ENCODE measurements at places on chromosomes 4 and X.

DNA sequence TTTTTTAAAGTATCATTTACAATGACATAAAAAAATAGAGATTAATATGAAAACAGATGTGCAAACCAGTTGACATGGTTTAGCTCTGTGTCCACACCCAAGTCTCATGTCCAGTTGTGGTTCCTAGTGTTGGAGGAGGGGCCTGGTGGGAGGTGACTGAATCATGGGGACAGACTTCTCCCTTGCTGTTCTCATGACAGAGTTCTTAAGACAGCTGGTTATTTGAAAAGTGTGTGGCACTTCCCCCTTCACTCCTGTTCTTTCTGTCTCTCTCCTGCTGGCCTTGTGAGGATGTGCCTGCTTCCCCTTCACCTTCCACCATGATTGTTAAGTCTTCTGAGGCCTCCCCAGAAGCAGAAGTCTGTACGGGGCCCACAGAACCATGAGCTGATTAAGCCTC lies 23.8 kb downstream of the CNOT6L start:
- DNase-seq: no peak
- H3K4me3 ChIP-seq: no peak overlapping the region
- H3K4me1 ChIP-seq: no peaks in the 10 kb centered on the region
- H3K36me3 ChIP-seq: no peaks in the 10 kb centered on the region
- H3K27me3 ChIP-seq: no peaks in the 10 kb centered on the region

- H3K27me3 ChIP-seq: no peaks in the 10 kb centered on the region
- H3K36me3 ChIP-seq: peaks cover 7% of the 10 kb centered on the region
- DNase-seq: no peak
These were observed 944.7 kb upstream of the NDST4 start for GRCh38 chr4:116058129-116058528.

GRCh38 chr4:18075823-18076433 lies 54.4 kb upstream of the LCORL start:
- peak; percentile 53 for DNase-seq
- no peaks in the 10 kb centered on the region for H3K27me3 ChIP-seq
- H3K36me3 ChIP-seq: no peaks in the 10 kb centered on the region
- H3K4me3 ChIP-seq: no peak overlapping the region
- H3K4me1 ChIP-seq: no peaks in the 10 kb centered on the region

DNA sequence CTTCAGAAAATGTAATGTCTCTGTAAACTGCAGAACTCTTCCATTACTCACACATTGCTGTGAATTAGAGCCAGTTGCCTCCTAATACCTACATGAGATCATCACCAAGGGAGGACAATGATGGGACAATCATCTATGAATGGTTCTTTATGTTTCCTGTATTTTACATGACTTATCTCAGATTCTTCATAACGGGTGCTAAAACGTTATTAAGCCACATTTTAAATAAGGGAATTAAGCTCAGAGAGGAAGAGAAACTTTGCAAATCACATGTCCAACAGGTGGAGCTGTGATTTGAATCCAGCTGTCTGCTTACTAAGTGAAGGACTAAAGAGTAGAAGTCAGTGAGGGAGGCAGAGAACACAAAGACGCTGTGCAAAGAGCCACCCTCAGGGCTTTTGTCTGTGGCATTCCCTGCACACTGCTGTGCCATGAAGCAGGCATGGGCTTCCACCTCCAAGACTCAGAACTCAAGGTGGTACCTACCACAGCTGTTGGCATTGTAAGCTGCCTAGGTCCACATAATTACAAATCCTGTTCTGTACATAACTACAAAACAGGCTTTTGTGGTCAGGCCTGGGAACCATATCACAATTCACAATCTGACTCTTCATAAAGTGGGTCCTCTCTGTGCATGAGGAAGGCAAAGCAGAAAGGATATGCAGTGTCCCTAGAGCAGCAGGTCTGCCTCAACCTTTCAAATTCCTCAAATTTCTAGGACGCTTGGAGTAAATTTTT lies 12.8 kb downstream of the TBC1D9 start:
- H3K4me1 ChIP-seq: peaks cover 14% of the 10 kb centered on the region
- peak; percentile 70 for DNase-seq
- no peaks in the 10 kb centered on the region for H3K36me3 ChIP-seq
- H3K27me3 ChIP-seq: no peaks in the 10 kb centered on the region

DNA sequence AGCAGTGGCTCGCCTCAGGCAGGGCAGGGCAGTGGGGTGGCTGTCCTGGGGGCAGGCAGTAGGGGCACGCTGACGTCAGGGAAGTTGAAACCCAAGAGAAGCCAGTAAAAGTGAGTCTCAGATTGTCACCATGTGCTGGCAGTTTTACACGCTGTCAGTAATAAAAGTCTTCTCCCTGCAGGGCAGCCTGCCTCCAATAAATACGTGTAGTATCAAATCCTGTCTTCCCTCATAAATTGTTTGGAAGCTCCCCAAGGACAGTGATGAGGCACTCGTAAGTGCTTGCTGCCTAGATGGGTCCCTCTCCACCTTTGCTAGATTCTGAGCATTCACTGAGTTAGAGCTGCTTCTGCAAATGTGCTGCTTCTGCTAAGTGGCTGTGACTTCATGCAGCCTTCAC lies 60.8 kb upstream of the MSANTD1 start:
- no peak overlapping the region for H3K4me3 ChIP-seq
- no peaks in the 10 kb centered on the region for H3K27me3 ChIP-seq
- H3K4me1 ChIP-seq: no peaks in the 10 kb centered on the region
- H3K36me3 ChIP-seq: peaks cover 35% of the 10 kb centered on the region

DNA sequence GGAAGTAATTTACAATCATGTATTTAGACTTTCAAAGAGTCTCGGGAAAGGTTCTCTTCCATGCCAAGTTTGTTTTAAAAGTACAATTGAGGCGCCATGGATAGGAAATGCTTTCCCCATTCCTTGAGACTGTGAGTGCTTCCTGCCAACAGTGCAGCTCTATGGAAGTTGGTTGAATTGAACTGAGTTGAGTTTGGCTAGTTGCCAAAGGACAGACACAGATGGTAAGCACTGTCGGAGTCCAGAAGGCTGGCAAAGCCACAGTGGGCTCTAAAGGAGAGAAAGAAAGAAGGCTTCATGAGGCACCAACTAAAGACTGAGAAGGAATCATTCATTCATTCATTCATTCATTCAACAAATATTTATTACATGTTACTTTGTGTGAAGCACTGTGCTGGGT lies 4.3 kb upstream of the KCNE5 start:
- H3K36me3 ChIP-seq: no peaks in the 10 kb centered on the region
- no peak overlapping the region for H3K4me3 ChIP-seq
- H3K27ac ChIP-seq: no peak overlapping the region
- no peaks in the 10 kb centered on the region for H3K27me3 ChIP-seq
- peak; percentile 52 for DNase-seq

DNA sequence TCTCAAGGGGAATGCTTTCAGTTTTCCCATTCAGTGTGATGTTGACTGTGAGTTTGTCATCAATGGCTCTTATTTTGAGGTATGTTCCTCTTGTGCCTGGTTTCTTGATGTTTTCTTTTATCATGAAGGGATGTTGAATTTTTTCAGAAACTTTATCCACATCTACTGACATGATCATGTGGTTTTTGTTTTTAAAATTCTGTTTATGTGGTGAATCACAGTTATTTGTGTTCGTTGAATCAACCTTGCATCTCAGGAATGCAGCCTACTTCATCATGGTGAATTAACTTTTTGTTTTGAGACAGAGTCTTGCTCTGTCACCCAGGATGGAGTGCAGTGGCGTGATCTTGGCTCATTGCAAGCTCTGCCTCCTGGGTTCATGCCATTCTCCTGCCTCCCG lies 263.1 kb upstream of the KLF3 start:
- H3K36me3 ChIP-seq: no peaks in the 10 kb centered on the region
- H3K4me3 ChIP-seq: no peak overlapping the region
- H3K27me3 ChIP-seq: no peaks in the 10 kb centered on the region
- no peak for DNase-seq
- H3K4me1 ChIP-seq: no peaks in the 10 kb centered on the region
- H3K27ac ChIP-seq: no peak overlapping the region

DNA sequence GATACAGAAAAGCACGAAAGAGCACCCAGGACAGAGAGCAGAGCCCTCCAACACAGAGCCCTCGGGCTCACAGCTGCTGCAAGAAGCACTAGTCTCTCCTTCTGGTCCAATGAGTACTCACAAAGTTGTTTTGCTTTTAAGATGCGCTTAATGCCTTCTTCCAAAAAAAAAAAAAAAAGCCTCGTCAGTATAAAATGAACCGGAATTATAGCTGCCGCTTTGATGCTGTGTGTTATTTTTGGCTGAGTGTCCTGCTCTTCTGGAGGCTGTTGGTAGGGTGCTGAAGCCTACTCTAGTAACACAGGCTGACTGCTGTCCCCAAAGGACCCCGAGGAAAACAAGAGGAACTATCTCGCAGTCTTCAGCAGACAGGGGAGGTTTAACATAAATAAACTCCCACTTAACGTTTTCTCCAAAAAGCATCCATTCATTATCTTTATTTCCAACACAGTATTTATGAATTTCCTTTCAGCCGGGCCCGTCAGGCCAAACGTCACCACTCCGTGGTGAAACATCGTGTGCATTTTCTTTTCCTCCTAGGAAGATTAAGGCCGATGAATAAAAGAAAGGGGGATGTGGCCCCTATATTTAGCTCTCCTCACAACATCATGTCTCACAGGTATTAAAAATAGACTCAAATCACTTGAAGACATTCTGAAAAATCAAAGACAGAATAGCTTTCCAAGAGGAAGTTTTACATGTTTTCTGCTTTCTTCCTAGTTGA lies 213.7 kb upstream of the PPARGC1A start:
- no peaks in the 10 kb centered on the region for H3K4me1 ChIP-seq
- no peaks in the 10 kb centered on the region for H3K36me3 ChIP-seq
- no peaks in the 10 kb centered on the region for H3K27me3 ChIP-seq
- H3K4me3 ChIP-seq: no peak overlapping the region

GRCh38 chrX:120549483-120550452 lies 11.0 kb downstream of the CUL4B start:
- no peaks in the 10 kb centered on the region for H3K36me3 ChIP-seq
- H3K4me1 ChIP-seq: no peaks in the 10 kb centered on the region
- no peaks in the 10 kb centered on the region for H3K27me3 ChIP-seq
- no peak overlapping the region for H3K27ac ChIP-seq

GRCh38 chrX:134733591-134733990 lies 75.3 kb upstream of the PLAC1 start:
- no peaks in the 10 kb centered on the region for H3K27me3 ChIP-seq
- no peak for DNase-seq
- H3K36me3 ChIP-seq: no peaks in the 10 kb centered on the region
- H3K4me1 ChIP-seq: peaks cover 12% of the 10 kb centered on the region
- H3K27ac ChIP-seq: no peak overlapping the region

- H3K4me1 ChIP-seq: no peaks in the 10 kb centered on the region
- no peak for DNase-seq
- no peaks in the 10 kb centered on the region for H3K27me3 ChIP-seq
These were observed 1628.2 kb upstream of the ADGRL3 start for GRCh38 chr4:59571805-59572430.

DNA sequence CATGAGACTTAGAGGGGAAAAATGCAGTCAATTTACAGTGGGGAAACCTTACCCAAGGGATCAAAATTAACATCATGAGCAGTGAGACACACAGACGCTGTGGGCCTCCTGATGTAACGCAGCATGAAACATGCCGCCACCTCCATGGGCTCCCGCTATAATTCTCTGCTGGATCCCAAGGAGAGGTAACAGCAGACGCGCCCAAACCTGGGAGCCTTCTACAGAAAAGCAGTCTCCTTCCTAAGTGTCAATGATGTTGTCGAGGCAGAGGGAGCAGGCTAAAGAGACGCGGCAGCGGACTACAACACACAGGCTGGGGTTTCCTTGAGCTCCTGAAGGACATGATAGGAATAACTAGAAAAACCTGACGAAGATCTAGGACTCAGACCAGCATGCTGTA lies 142.3 kb downstream of the AFAP1 start:
- no peak overlapping the region for H3K27ac ChIP-seq
- no peaks in the 10 kb centered on the region for H3K4me1 ChIP-seq
- H3K27me3 ChIP-seq: no peaks in the 10 kb centered on the region
- H3K4me3 ChIP-seq: no peak overlapping the region

DNA sequence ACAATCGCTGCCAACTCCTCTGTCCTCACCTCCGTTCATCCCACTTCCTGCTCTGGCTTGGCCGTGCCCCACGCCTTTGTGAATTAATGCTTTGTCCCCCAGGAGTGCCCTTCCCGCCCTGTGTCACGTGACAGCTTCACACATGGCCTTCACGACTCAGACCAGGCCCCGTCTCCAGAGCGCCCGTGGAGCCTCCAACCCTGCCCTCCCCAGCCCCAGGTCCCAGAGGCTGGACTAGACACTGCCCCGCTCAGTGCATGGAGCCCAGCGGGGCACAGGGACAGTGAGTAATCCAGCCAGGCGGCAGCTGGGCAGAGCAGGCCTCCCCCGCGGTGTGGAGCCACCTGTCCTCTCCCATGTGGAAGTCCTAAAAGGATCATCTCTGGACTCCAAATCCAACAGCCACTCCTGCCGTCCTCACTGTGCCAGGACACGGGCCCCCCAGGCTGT lies 7.4 kb downstream of the ADRA2C start:
- no peak overlapping the region for H3K27ac ChIP-seq
- no peak overlapping the region for H3K4me3 ChIP-seq
- H3K4me1 ChIP-seq: peaks cover 2% of the 10 kb centered on the region
- H3K36me3 ChIP-seq: no peaks in the 10 kb centered on the region

DNA sequence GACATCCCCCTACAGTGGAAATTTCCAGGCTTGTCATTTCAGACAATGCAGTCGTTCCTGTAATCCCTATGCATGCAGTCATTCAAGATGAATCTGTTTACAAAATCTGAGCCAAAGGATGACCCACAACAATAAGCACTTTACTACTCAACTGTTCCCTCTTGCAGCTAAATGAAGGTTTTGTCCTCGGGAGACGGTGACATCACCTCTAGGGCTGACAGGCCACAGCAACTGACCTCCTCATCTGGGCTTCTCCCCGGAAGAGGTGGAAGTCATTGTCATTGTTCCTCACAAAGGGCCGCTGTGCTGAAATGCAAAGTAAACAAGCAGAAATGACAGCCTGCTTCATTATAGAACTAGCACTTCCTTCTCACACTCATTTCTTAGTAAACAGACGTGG lies 29.2 kb downstream of the CLRN2 start:
- no peaks in the 10 kb centered on the region for H3K27me3 ChIP-seq
- no peak for DNase-seq
- no peak overlapping the region for H3K27ac ChIP-seq
- no peaks in the 10 kb centered on the region for H3K4me1 ChIP-seq
- H3K4me3 ChIP-seq: no peak overlapping the region

- peaks cover 26% of the 10 kb centered on the region for H3K27me3 ChIP-seq
- DNase-seq: no peak
- H3K27ac ChIP-seq: no peak overlapping the region
- no peaks in the 10 kb centered on the region for H3K4me1 ChIP-seq
- H3K36me3 ChIP-seq: no peaks in the 10 kb centered on the region
- no peak overlapping the region for H3K4me3 ChIP-seq
These were observed 8.2 kb downstream of the DCAF8L2 start for GRCh38 chrX:27598312-27598711.

- H3K27ac ChIP-seq: no peak overlapping the region
- H3K4me1 ChIP-seq: no peaks in the 10 kb centered on the region
- no peaks in the 10 kb centered on the region for H3K36me3 ChIP-seq
These were observed 78.5 kb downstream of the HTRA3 start for GRCh38 chr4:8348071-8348470.

GRCh38 chr4:40729555-40729954 lies 20.2 kb upstream of the NSUN7 start:
- no peak for DNase-seq
- no peaks in the 10 kb centered on the region for H3K36me3 ChIP-seq
- H3K4me3 ChIP-seq: no peak overlapping the region
